ENCODE measurements at places on chromosomes 2 and 18.
A peak's percentile ranks its signal among the peaks of the same experiment; 100 is the strongest.

DNA sequence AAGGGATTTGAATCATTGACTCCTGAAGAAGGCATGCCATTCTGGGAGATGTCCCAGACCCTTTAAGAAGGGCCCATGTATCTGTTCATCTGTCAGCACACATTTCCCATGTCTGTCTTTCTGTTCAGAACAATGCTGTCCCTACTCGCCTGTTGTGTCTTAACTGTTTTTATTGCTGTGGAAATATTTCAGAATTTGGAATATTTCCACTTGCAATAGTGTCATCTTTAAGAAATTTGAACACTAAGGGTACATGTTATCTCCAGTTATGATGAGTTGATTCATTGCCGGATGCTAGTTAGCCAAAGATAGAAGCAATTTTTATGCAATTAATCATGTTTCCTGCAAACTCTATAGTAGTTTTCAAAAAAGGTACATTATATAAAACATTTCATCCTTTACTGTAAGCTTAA, 36.9 kb upstream of the NT5C1B start:
- DNase-seq, result no peak

DNA sequence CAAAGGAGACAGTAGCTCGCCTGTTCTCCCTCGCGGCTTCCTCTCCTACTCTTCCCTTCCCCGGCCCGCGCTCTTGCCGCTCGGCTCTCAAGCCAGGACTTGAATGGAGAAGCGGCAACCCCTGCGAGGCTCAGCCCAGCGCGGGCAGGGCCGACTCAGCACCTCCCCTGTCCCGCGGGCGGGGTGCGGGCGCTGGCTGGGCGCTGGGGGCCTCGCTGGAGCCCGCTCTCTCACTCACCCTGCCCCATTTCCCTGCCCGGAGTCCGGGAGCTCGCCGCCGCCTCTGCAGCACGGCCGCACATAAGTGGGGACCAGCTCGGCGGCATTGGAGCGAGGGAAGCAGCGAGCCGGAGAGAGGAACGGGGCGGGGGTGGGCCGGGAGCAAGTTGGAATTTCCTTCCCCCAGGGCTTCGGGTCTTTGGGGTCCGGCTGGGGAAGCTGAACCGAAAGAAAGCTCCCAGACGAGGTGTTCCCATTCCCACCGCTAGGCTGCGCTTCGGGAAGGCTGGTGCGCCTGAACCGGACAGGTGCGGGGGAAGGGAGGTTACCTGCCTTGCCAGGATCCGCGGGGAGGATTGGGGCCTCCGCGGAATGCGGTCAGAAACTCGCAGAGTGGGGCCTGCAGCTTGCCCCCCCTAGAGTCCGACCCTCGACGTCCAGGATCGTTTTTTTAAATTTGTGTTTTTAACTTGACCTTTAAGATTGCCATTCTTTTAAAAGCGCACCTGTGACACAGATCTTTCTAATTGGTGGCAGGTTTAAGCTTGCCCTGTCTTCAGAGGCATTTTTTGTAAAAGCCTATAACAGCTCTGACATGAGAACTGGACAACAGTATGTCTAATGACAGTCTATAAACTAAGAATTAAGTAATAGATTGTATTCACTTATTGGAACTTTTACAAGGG, at the start of gene COBLL1:
Gene COBLL1 (minus strand): TSS at position 105 of the 905 bp plus-strand sequence. CDS start 627 bp downstream, outside the sequence.
- DNase-seq, result peak; percentile 58

DNA sequence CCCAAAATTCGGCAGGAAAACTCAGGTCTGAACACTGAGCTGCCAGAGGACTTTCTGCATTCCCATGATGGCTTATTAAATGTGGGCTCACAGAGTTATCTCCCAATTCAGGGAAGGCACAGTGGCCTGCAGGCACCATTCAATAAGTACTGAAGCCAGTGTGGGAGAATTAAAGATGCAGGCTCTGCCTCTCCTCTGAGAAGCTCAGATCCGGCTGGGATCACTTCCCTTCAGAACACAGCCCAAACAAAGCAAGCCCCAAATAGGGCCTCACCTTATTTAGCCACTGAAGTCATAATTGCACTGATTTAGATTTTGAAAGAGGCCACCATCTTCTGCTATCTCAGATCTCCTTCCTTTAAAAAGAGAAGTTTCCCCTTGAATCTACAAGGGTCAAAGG, 94.3 kb downstream of the MAPK4 start:
- DNase-seq, result no peak

DNA sequence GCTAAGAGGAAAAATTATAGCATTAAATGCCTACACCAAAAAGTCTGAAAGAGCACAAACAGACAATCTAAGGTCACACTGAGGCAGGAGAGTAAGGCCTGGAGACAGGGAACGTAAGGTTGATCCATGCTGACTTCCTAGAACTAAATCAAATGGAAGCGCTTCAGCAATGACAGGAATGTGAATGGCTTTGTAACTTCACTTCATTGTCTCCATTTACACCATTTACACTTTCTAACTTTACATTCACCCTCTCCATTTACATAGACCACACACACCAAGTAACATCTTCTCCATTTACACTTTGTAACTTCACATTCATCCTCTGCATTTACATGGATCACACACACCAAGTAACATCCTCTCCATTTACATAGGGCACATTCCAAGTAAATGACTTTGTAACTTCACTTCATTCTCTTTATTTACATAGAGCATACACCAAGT, 103.1 kb upstream of the SPATS2L start:
- no peak for DNase-seq

- DNase-seq, result peak; percentile 5
Measured at GRCh38 chr2:42372474-42373200, 11.6 kb upstream of the COX7A2L start.

DNA sequence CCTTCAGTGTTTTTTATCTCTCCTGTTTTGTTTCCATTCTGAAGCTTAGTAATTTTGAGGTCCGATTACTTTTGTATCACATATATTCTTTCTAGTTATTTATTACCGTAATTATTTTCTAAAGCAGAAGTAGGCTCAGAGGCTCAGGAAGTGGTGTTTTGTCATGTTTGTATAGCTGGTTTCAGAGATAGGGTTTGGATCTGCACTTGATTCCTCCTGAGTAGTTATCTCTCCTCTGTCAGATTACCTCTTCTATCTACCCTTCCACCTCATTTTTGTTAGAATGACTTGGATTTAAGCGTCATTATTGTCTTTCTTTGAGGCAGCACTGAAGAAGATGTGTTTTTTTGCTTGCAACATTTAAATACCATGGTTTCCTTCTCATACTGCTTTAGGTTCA, 95.4 kb downstream of the MTA3 start:
- peak; percentile 30 for DNase-seq

DNA sequence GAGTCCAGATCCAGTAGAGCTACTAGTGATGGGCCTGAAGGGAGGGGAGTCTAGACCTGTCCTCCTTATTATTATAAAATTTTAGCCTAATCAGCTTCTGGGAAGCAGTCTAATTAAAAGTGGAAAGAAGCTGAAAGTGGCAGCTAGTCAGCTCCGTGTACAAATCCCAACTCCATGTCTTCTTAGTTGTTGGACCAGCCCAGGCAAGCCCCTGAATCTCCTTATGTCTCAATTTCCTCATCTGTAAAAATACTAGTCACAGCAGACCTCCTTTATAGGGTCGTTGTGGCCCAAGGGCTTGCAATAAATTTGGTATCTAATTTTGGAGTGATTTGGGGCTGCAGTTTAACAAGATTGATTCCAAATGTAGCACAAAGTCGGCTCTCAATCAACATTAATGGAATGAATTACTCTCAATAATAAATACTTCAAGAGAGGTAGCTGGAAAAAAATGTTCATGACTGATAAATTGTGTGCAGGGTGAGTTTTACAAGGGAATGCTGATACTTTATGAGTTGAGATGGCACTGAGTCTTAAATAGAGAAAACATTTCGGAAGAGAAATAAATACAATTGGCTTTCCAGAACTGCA, 118.3 kb upstream of the NDUFV2 start:
- no peak for DNase-seq

GRCh38 chr18:41731884-41732283, 223.2 kb upstream of the PIK3C3 start:
- DNase-seq, result no peak

GRCh38 chr18:26457611-26458353, 90.6 kb downstream of the KCTD1 start:
- no peak for DNase-seq

DNA sequence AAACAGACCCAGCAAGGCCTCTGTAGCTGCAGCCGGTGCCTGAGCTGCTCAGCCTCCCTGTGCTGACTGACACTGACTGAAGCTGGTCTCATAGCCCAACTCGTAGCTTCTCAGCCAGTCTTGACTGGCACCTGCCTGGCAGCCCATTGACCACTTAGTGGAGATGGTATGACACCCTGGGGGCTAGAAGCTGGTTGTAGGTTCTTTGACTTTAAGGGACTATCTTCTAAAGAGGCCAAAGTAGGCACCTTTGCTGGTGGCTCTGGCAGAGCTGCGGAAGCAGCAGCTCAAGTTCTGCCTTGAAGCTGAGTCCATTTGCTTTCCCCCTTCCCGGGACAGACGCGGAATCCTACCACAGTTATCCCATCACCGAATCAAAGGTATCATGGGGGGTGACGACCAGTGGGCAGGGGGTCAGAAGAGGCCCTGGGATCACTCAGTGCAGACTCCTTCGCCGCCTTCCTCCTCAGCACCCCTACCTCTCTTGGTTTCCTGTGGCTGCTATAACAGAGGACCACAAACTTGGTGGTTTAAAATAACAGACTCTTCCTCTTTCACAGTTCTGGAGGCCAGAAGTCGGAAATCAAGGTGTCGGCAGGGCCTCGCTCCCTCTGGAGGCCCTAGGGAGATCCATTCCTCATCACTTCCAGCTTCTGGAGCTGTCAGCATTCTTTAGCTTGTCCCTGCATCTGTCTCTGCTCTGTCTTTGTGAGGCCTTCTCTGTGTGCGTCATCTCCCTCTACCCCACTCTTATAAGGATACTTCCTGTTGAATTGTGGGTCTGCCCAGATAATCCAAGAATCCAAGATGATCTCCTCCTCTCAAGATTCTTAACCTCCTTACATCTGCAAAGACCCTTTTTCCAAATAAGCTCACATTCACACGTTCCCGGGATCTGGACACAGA, 13.7 kb upstream of the FOSL2 start:
- DNase-seq, result no peak

- no peak for DNase-seq
Measured at GRCh38 chr2:150644298-150645067, 157.0 kb upstream of the RND3 start.

DNA sequence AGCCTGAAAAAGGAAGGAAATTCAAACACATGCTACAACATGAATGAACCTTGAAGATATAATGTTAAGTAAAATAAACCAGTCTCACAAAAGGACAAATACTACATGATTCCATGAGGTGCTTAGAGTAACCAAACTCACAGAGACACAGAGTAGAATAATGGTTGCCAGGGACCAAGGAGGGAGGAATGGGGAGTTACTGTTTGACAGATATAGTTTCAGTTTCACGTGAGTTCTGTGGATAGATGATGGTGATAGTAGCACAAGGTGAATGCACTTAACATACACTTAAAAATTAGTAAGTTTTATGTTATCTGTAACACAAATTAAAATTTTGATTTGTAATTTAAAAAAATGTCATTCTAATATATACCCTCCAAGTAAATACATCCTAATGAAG, 106.9 kb upstream of the ACVR1C start:
- DNase-seq, result no peak
